ENCODE measurements at places on chromosomes 11 and 22.
A peak's percentile ranks its signal among the peaks of the same experiment; 100 is the strongest.

- peak; percentile 81 for DNase-seq
These were observed 3.4 kb downstream of the CCDC89 start for GRCh38 chr11:85682330-85683305.

- DNase-seq, result no peak
These were observed 6.8 kb downstream of the OMP start for GRCh38 chr11:77109236-77110019.

DNA sequence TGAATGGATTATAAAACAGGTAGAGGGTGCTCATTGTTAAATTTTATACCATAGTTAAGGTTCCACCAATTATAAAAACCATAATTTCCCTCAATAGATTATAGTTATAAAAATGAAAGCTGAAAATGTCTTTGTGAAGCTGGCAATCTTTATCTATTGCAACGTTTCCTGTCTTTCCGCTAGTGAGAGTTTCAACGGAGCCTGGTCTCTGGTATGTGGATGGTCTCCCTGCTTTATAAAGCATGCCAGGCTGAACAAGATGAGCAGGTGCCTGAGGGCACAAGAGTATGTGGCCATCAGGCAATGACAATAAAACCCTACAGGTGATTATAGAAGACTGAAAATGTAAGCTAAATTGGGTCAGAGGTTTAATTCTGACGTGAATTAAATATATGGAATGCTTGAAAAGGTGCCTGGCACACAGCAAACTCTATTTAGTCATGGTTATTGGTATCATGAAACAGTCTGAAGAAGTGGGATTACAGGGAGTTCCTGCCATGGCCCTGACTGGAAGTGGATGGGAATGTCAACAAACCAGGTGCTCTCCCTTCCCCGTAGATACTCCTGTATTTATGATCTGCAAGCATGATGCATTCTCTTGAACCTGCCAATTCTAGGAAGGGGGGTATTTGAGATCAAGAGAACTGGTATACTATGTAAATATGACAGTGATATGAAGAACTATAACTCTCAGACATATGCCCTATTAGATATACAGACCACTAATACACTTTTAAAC lies 115.7 kb downstream of the ENTHD1 start:
- DNase-seq, result no peak

GRCh38 chr11:6040874-6041273 lies 10.3 kb upstream of the OR56A1 start:
- DNase-seq, result no peak

GRCh38 chr22:48370508-48371325 lies 1457.0 kb downstream of the BRD1 start:
- no peak for DNase-seq

- DNase-seq, result no peak
These were observed 34.9 kb downstream of the CABIN1 start for GRCh38 chr22:24046024-24046423.

DNA sequence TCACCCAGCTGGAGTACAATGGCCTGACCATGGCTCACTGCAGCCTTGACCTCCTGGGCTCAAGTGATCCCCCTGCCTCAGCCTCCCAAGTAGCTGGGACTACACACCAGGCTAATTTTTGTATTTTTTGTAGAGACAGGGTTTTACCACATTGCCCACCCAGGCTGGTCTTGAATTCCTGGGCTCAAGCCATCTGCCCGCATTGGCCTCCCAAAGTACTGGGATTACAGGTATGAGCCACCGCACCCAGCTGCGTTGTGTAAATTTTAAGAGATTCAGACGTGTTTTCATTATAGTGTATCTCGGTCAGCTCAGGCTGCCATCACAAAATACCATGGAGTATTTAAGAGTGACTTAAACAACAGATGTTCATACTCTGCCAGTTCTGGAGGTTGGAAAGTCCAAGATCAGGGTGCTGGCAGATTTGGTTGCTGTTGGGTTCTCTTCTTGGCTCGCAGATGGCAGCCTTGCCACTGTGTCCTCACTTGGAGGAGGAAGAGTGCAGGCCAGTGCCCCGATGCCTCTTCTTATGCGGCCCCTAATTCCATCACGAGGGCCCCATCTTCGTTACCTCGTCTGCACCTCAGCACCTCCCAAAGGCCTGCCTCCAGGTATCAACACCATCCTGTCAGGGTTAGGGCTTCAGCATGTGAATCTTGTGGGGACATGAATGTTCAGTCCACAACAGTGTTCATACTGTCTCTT lies 32.6 kb upstream of the PARVB start:
- DNase-seq, result no peak

GRCh38 chr22:17258015-17258787 lies 39.0 kb upstream of the ADA2 start:
- DNase-seq, result peak; percentile 77

GRCh38 chr11:112281726-112282125 lies 21.1 kb upstream of the PLET1 start:
- DNase-seq, result no peak

DNA sequence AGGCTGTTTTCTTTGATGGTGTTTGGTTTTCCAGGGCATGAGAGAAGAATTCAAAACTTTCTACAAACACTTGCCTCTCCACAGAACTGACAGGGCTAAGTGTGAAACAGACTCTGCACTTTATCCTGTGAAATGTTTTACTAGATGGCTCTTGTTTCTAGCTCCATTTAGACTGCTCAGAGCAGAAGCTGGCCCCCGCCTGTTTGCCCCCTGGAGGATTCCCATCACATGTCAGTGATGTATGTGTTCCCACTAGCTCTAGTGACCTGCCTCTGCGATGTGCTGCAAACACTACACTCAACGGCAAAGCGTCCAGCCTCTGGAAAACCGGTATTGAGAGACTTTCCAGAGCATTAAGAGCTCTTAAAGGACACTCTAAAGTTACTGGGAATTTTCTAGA lies 41.4 kb upstream of the PCF11 start:
- DNase-seq, result no peak

GRCh38 chr11:102832612-102833011 lies 10.8 kb downstream of the MMP3 start:
- DNase-seq, result no peak

- DNase-seq, result no peak
These were observed 30.4 kb upstream of the CD81 start for GRCh38 chr11:2346586-2347307.

- DNase-seq, result peak; percentile 58
These were observed 5.8 kb downstream of the RPS19BP1 start for GRCh38 chr22:39526736-39527171.

DNA sequence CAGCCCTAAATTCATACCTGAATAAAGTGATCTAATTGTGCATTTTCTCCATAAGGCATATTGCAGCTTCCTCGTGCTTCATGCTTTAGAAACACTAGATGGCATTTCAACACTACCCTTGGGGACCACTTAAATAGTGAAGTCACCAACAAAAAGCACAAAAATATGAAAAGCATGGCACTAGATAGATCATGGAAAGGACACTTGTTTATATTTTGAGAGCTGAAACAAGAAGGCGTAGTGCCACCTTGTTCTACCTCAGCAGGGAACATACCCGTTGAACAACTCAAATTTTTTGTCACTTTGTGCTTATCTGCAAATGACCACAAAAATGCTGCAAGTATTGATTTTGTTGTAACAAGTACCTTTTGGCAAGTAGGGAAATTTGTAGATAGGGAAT lies 8.6 kb downstream of the TBCEL start:
- DNase-seq, result no peak

DNA sequence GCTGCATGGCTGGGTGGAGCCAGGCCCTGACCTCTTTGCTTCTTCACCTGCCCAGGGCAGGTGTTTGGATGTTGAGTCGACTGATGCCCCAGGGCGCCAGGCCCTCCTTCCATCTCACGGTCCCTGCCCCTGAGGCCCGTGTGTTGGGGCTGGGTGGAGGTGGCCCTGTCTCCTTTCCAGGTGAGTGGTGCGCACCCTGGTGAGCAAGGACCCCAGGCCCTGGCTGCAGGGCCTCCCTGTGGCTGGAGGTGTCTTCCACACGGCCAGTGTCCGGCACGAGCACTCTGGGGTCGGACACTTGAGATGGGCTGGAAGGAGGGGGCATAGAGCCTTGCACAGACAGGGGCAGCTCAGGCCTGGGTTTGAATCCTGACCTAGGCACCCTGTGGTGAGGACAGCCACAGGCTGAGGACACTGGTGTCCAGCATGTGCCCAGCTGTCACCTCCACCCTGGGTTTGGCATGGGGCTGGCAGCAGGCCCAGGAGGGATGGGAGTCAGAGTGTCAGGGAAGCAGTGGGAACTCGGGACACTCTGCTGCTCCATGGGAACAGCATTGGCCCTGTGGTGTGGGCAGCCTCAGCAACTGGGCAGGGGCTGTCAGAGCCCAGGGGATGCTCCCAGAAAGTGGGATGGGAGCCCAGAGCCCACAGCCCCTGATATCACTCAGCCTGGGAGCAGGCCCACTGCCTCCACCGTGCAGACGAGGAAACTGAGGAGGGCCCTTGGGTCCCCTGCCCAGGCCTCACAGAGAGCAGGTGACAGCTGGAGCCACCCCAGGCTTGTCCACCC lies 37.1 kb upstream of the CCDC188 start:
- DNase-seq, result no peak

DNA sequence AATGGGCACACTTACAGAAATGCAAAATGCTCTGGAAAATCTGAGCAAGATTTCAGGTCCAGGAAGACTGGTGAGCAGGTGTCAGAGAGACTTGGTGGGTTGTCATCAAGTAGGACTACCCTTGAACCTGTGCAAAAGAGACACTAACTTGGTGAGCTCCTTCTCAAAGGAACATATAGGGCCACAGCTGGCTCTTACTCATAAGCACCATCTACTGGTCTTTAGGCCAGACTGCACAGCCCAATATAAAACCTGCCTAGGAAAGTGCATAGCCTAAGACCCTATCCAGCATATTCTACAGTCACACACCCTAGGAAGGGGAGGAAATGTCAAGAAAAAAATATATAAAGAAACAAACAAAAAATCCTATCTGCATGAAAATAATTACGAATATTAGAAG lies 18.2 kb upstream of the OR10W1 start:
- DNase-seq, result no peak
